ENCODE measurements at places on chromosomes 12 and 14.

DNA sequence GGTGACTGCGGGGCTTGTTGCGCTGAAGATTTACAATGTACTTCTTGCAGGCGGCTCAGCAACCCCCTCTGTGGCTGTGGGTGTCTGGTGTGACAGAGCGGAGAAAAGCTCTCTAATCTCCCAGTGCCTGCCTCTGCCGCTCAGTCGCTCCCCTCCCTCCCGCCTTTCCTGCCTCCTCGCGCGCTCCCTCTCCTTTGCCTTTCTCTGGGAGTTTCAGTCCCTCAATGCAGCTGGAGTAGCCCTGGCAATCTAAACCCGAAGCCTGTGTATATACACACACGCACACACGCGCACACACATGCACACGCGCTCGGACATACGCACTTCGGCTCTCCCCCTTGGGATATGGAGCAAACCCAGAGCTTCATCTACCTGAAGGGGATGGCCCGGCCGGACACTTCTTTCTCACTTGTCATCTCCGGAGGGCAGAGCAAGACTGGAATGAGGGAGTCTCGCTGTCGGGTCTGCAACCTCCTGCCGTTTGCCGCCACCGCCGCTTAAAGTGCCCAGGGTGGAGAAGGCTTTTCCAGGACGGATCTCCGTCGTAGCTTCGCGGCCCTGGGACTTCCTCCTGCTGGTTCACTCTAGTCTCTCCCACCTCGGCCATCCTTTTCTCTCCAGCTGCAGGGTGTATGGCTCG lies 599 bp upstream of the TRHDE start:
- DNase-seq = no peak

DNA sequence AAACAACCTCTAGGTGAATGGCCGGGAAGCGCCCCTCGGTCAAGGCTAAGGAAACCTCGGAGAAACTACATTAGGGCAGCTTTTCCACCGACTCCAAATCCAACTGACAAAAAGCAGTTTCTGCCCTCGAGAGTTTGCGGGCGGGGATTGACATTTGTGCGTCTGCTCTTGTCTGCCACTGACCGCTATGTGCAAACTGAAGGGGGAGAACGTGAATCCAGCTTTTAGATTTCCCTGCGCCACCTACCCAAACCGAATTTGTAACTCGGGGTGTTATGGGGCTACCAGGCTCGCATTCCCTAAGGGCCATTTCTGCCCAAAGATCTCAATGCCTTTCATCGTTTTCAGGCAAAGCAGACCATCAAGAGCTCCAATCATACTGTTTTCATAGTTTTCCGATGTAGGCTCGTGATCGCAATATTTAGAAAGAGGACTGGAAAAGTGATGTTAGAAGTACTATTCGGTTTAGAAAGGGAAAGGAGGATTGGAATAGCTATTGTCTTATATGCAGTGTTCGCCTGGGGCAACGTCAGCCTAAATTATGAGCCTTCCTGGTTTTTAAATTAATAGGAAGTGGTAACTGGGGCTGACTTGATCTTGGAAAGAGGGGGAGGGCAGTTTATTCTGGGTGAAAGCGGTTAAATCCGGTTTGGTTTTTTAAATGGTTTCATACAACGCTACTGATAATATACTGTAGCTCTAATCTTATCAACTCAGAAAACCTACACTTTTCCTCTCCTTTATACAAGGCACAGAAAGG lies 45.4 kb downstream of the BCAT1 start:
- no peak for DNase-seq

DNA sequence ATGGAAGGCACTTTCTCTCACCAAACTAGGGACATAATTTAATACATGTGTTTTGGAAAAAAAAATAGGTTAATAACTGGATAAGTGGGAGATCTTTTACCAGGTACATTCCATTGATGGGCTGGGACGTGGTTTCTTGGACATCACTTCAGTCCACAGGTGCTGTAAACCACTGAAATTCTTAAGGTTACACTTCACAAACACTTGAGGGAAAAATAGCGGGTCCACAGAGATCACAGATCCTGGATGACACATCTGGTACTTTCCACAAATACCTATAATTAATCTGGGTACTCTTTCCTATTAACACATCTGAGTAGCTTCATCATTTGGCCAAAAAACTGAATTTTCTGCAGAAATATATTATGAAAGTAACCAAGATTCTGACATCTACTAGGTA lies 85.0 kb downstream of the POLR3B start:
- no peak for DNase-seq

DNA sequence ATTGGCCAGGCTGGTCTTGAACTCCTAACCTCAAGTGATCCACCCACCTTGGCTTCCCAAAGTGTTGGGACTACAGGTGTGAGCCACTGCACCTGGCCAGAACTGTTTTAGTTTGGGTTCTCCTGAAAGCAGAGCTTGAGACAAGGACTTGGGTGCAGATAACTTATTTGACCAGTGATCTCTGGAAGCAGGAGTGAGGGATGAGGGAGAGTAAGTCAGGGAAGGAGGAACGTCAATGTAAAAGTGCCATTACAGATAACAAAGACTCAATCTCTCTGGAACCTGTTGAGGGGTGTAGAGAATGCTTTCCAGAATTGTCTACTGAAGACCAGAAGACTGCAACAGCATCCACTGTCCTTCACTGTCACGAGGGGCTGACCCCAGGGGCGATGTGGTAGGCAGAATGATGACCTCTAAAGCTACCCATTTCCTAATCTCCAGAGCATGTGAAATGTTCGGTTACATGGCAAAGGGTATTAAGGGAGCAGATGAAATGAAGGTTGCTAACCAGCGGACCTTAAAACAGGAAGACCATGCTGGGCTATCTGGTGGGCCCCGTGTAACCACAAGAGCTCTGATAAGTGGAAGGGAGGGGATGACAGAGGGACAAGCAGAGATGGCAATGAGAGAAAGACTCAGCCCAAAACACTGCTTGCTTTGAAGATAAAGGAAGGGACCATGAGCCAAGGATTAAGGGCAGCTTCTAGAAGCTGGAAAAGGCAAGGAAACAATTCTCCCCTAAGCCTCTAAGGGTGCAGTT lies 207.8 kb downstream of the RBM19 start:
- DNase-seq = no peak

- no peak for DNase-seq
Measured at GRCh38 chr12:28144059-28144458, 46.2 kb upstream of the CCDC91 start.

DNA sequence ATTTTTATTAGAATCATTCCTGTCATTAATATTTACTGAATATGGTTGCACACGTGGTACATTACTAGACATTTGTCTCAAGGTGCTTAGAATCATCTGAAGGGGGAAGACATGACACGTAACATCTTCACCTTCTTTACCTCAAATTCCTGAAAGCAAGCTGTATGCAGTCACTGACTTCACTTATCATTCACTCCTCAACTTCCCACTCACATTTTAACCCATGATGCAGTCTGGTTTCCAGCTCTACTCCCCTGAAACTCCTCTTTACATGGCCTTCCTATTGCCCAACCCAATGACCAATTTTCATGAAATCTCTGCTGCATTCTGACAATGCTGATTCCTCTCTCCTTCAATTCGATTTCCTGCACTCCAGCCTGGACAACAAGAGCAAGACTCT lies 5.8 kb upstream of the PSMC6 start:
- no peak for DNase-seq

- no peak for DNase-seq
Measured at GRCh38 chr12:132115500-132115899, 28.6 kb downstream of the DDX51 start.
